DMS 273 treated with DMSO at 0.1 percent for 48 hours (cell line): ENCODE measurements at places on chromosomes 2 and 18.
A peak's percentile ranks its signal among the peaks of the same experiment; 100 is the strongest.

GRCh38 chr18:37540424-37541138 lies 25.0 kb downstream of the CELF4 start:
- no peak for DNase-seq

- DNase-seq, result no peak
Measured at GRCh38 chr2:54497763-54498680, 41.9 kb downstream of the SPTBN1 start.

DNA sequence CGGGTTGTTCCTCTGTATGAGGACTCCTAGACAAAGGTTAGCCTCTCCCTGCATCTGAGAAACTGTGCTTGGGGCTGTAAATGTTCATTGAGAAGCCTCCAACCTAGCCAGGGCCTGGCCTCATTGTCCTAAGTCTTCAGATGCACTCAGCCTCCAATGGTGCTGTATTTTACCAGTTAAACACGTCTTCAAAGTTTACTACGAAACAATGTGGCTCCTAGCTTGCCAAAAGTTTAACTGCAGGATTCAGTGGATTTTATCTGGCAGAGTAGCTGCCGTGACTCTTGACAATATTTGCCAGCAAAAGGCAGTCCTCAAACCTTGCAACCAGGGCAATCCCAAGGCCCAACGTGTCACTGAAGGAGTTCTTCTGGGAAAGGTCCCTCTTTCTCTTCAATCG lies 1.1 kb downstream of the PID1 start:
- no peak for DNase-seq

GRCh38 chr2:12649602-12650400 lies 66.9 kb upstream of the TRIB2 start:
- no peak for DNase-seq

DNA sequence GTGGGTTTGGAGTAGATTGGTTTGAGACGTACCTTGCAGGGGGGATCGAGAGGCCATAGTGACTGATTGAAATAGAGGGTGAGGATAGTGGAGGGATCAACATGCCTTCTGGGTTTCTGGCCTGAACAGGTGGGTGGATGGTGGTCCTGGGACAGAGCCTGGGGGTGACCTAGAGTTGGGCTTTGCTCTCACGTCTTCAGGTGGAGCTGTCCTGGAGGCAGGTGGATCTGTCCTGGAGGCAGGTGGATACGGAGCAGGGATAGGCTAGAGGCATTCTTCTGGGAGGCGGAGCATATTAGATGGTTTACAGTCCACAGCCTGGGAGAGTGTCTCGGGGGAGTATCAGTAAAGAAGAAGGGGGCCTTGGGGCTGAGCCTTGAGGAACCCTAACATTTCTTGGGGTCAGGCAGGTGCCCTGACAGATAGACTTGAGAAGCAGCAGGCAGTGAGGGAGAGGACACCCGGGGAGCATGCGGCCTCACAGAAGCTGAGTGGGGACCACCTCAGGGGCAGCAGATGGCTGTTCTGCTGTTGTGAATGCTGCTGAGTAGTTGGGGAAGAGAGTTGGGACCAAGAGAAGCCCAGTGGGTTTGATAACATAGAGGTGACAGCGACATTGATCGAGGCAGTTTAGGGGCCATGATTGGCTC lies 1.6 kb downstream of the CAPN10 start:
- DNase-seq, result no peak

DNA sequence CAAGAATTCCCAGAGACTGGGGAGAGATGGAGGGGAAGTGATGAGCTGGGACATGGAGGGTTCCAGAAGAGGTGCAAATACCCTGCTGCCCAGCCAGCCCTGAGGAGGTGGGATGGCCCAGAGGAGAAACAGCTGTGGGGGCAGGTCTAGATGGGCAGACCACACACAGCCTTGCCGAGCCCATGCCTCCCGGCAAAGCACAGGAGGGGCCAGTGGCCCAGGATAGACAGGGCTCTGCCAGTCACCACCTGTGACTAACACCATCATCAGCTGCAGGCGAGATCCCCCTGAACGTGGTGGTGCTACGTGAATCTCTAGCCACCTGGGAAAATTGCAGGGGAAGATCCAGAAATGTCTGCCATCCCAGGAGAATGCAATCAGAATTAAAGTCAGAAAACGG lies 39.4 kb downstream of the SCTR start:
- DNase-seq, result no peak

GRCh38 chr2:28269019-28269784 lies 123.5 kb upstream of the FOSL2 start:
- no peak for DNase-seq

DNA sequence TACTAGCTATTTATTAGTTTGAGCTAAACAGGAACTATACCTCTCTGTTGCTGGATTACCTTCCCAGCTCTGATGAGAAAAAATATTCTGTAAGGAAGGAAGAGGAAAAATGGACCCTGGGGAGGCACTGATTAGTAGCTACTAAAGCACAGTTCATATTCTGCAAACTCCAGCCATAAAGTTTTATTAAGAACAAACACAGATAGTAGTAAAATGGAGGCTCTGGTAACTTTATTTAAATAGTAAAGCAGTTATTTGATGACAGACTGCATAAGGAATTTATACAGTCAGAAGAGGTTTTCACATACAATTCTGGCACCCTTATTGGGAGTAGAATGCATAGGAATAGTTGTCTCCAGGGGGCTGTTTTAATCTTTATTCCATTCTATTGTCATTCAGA lies 84.1 kb downstream of the XIRP2 start:
- no peak for DNase-seq

DNA sequence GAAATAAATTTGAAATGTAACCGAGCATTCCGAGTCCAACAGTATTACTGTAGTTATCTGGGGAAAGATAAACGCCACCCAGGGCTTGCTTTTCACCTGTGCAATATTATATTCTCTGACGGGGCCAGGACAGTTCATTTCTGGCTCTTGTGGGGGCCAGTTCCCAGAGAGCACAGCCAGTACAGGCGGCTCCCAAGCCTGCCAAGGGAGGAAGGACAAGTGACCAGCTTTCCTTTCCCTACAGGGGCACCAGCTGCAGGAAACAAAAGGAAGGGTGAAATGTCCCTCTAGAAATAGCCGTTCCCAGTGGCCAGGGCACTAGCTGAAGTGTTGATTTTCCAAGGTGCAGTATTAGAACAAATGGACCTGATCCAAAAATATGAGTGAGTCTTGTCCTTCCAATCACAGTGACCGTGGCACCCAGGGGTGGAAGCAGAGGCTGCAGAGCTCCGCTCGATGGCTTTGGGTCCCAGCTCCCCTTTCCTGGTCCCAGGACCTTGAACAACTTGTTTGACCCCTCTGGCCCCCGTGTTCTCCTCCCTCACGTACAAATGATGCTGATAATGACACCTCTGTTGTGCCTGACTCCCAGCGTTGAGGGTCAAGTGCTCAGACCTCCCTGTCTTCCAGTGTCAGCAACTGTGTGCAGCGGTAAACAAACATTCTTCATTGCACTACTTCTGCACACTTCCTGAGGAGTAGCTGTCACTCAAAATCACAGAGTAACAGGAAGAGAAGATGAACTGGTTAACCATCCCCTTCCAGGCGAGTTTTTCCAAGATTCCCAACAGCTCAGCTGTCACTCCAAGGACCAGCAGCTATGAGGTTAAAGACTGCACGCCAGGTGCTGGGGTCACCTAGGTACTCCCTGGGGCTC lies 40.9 kb downstream of the GYPC start:
- no peak for DNase-seq

DNA sequence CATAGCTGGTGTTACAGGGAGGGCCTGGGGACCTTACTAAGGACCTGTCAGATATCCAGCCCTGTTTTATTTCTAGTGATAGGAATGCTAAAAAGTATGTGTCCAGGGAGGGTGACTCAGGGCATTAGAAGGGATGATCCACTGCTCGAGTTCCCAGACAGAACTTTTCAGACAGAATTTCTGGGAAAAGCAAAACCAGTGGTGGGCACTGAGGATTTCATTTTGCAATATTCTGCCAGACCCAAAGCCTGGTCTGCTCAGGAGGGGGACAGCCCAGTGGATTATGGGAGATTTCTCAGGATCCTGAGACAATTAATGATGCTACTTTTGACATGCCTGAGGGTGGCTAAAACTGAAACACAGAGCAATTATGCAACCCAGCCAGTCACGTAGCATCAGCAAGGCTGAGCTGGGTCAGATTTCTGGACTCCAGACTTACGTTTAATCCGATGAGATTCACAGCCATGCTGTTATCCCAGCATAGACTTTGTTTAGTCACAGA lies 4.7 kb upstream of the KCNE4 start:
- no peak for DNase-seq

GRCh38 chr2:214547931-214548330 lies 137.1 kb downstream of the VWC2L start:
- DNase-seq, result no peak

- no peak for DNase-seq
Measured at GRCh38 chr2:240786871-240787311, 33.1 kb downstream of the KIF1A start.

DNA sequence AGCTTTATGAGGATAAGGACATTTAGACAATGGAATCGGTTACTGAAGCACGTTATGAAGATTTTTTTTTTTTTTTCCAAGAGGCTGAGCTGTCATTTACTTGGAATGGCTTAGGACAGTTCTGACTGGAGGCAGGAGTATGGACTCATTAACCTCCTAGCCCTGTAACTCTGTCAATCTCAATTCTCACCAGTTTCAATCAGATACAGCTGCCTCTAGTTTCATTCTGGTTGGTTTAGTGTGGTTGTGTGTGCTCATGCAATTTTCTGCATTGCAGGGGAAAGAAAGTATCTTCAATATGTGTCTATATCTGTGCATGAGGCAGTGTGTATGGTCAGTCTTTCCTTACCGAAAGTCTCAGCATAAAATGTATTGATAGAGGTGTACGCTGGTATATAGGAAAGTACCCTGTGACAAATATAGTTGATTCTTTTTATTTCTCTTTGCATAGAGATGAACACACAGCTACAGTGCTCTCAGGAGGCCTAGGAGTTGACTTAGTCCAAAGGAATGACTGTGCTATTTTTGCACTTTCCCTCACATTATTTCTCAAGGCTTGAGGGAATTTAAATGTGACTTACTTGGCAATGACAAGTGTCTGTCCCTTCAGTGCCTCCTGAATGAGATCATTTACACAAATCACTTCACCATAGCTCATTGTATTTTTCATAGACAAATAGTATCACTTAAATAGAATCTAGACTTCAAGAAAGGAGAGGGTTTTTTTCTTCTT lies 50.5 kb upstream of the GRB14 start:
- no peak for DNase-seq

- peak; percentile 40 for DNase-seq
Measured at GRCh38 chr18:68623342-68623741, 91.6 kb downstream of the TMX3 start.

- DNase-seq, result no peak
Measured at GRCh38 chr2:70851704-70852103, 16.1 kb upstream of the CD207 start.

- DNase-seq, result no peak
Measured at GRCh38 chr2:96502891-96503636, 2.1 kb downstream of the NEURL3 start.

DNA sequence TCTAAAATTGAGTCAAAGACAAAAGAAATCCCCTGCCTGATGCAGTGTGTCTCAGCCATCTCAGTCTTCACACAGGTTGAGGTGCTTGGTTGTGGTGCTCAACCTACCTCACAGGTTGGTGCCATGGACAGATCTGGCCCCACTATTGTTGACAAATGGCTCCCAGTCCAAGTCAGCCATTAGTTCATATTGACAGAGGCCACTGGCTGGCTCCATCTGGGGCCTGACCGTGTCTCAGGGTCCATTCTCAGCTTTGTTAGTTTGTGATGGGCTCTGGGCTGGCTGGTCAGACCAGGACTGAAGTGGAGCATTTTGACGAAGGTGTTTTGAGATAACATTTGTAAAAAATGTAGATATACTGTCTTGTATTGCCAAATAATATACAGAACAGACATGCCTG lies 36.9 kb downstream of the MRPL33 start:
- DNase-seq, result no peak

GRCh38 chr2:14693874-14694273 lies 61.4 kb downstream of the LRATD1 start:
- DNase-seq, result no peak

GRCh38 chr2:64212346-64212745 lies 68.1 kb upstream of the PELI1 start:
- no peak for DNase-seq

- no peak for DNase-seq
Measured at GRCh38 chr18:52700816-52701215, 360.8 kb downstream of the DCC start.
